Mucosa of gallbladder (tissue), 1 donor: ENCODE measurements at places on chromosomes 7 and 10. TPM values are rescaled to one million over a fixed set of nuclear protein-coding genes. Genes with fewer than 3 reads are reported as not detected.

The NOLC1 gene
- 37.8 TPM for total RNA-seq

The GNAI1 gene
- 47.5 TPM for total RNA-seq

The COBL gene
- total RNA-seq, result 87.3 TPM

The LRRC72 gene
- not detected for total RNA-seq

The LIPN gene
- total RNA-seq, result not detected

The ACHE gene
- 8.4 TPM for total RNA-seq

The RBP4 gene
- total RNA-seq, result 59.9 TPM

The AHCYL2 gene
- 165 TPM for total RNA-seq

The GPR15LG gene
- 0.32 TPM for total RNA-seq

The TFR2 gene
- total RNA-seq, result 13.8 TPM

The CFAP70 gene
- 3.6 TPM for total RNA-seq

The SGPL1 gene
- total RNA-seq, result 64.0 TPM

The RFC2 gene
- 19.6 TPM for total RNA-seq

The SCIN gene
- 10.6 TPM for total RNA-seq

The H2BK1 gene
- total RNA-seq, result not detected

The CLCN1 gene
- 1.2 TPM for total RNA-seq

The SUN3 gene
- not detected for total RNA-seq

The MAGI2 gene
- 10.6 TPM for total RNA-seq

The HTRA1 gene
- total RNA-seq, result 141 TPM

The ASB13 gene
- 37.3 TPM for total RNA-seq

The LRRC18 gene
- 0.20 TPM for total RNA-seq

The SMKR1 gene
- total RNA-seq, result 2.0 TPM

The NPFFR1 gene
- 0.03 TPM for total RNA-seq

The SPDYE11 gene
- not detected for total RNA-seq

The INMT gene
- 18.8 TPM for total RNA-seq

The CROT gene
- total RNA-seq, result 35.2 TPM

The DIP2C gene
- total RNA-seq, result 31.5 TPM

The C10orf62 gene
- 1.0 TPM for total RNA-seq
